ENCODE measurements at places on chromosomes 4 and X.
A peak's percentile ranks its signal among the peaks of the same experiment; 100 is the strongest.

- no peak for ATAC-seq
These were observed 215.5 kb downstream of the TLL1 start for GRCh38 chr4:166088576-166088975.

DNA sequence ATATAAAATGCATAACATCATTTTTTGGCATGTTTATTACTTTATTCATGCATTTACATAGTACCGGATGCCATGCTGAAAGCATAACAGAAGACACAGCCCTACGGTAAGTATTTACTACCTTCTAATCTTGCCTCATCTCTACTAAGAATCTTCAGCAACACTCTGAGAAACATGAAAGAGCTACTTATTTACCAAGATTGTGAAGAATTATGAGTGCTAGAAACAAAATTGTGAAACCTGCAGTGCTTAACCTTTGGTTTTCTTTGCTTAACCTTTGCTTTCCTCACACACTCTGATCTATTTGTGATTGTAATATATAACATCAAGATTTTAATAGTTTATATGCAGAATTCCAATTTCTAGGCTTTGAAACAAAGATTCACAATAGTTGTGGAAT is 7.4 kb downstream of the ANTXR2 start:
- ATAC-seq: no peak

- no peak for ATAC-seq
These were observed 2214.5 kb upstream of the TENM3 start for GRCh38 chr4:180028682-180029081.

DNA sequence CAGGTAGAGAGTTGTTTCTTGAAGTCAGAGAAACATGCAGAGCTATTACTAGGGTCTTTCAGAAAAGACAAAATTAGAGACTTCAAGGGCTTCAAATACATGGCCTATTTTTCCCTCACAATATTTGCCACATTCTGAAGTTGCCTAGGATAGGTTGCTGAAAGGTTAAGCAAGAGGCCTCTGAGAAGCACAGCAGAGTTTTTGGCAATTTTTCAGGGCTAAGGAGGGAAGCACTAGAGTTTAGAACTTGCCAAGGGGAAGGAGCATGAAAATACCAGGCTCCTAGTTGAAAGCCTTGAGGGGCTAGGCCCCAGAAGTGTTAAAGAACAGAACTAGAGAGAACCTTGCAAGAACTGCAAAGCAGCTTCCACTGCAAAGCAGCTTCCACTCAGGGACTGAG is 86.4 kb downstream of the ANAPC10 start:
- no peak for ATAC-seq

DNA sequence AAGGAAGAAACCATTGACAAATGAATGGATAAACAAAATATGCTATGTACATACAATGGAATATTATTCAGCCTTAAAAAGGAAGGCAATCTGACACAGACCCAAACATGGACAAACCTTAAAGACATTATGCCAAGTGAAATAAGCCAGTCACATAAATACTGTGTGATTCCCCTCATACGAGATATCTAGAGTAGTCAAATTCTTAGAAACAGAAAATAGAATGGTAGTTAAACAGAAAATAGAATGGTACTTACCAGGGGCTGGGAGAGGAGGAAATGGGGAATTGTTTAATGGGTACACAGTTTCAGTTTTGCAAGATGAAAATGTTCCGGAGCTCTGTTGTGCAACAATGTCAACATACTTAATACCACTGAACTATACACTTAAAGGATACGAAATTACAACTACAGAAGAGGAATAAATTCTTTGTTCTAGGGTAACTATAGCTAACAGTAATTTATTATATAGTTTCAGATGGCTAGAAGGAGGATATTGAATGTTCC is 47.8 kb upstream of the DUSP21 start:
- no peak for ATAC-seq

DNA sequence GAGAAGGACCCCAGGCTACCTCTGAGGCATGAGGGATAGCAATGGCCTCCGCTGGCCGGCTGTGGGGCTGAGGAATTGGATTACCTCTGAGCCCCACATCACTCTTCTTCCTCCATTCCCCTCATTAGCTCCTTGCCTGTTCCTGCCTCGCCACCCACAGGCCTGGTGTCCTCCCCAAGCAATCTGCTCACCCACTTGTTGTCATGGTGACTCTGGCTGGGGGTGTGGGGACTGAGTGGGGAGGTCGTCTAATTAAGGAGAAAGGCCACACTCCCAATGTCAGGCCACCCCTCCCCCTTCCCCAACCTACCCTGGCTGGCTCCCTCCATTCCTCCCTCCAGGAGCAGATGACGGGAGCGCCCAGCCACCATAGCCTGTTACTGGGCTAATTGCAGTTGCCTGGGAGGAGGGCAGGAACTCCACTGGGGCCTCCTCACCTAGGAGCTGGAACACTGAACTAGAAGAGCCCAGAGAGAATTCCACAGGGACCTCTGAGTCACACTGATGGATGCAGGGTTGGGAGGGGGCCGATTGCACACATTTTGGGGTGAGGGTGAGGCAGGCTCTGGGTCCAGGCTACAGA is 20.7 kb downstream of the NALF2 start:
- peak; percentile 42 for ATAC-seq

DNA sequence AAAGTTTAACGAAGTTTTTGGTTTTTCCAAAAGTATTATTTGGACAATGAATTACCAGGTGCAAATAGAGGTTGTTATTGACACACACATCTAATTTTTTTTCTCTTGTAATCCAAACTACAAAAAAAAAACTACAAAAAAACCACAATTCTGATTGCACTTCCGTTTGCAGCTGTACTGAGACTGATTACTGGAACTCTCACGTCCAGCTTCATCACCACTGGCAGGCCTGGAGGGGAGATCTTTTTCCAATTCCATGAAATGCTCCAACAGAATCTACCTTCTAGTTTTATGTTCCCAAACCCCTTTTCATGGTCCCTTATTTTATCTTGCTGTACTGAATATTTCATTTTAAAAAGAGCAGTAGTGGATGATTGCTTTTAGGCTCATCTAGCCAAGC is 1118.3 kb downstream of the C4orf33 start:
- no peak for ATAC-seq

- no peak for ATAC-seq
These were observed 51.0 kb downstream of the TRIM2 start for GRCh38 chr4:153255233-153255632.

DNA sequence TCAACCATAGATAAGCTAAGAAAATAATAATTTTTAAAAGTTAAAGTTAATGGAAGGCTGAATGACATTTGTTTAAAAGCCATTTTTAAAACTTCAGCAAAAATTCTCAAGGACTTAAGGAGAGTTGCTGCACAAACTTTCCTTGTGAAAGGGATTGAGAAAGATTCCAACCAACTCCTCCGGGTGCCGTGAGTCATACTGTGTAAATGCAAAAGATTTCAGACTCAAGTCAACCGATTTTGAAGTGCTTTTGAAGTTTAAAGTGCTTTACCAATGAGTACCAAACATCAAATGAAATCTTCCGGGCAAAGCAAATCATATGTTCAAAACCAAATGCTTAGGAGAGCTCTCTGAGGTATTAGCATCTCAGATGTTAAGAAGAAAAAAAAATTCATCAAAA is 31.4 kb downstream of the VCX2 start:
- no peak for ATAC-seq

- ATAC-seq: no peak
These were observed 8.1 kb downstream of the EPGN start for GRCh38 chr4:74316397-74316796.

Data from motor neuron (in vitro differentiated cells).